ENCODE measurements at places on chromosomes 1 and 21.

DNA sequence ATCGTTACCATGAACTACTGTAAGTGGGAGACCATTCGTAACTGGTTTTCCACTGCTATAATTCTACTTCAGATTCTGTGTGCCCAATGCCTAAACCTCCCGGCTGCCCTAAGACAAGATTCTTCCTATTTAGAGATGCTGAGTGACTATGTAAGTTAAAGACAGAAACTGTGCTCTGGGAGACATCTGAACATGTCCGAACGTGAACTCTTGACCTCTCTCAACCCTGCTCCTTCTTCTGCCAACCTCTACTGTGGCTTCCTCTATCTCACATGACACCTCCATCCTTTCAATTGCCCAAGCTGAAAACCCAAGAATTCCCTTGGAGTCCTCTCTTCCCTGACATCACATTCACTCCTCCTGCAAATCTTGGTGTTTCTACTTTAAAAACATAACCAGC lies 182.9 kb downstream of the AKT3 start:
- no peak for DNase-seq

DNA sequence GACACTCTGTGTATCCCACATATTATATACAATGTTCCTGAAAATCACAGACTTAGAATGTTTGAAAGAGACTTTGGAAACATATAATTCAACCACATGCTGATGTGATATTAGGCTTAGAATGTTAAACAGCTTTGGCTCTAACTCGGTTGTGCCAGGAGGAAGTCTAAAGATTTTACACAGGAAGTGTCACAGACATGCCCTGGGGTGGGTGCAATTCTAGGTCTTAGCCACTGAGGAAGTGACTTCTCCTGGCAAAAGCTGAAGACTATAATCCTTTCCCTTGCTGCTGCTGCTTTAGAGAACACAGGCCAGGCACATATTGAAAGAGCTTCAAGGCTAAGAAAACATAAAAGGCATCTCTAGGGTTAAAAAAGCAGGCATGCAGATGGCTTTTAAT lies 51.0 kb downstream of the RPL5 start:
- no peak for DNase-seq

DNA sequence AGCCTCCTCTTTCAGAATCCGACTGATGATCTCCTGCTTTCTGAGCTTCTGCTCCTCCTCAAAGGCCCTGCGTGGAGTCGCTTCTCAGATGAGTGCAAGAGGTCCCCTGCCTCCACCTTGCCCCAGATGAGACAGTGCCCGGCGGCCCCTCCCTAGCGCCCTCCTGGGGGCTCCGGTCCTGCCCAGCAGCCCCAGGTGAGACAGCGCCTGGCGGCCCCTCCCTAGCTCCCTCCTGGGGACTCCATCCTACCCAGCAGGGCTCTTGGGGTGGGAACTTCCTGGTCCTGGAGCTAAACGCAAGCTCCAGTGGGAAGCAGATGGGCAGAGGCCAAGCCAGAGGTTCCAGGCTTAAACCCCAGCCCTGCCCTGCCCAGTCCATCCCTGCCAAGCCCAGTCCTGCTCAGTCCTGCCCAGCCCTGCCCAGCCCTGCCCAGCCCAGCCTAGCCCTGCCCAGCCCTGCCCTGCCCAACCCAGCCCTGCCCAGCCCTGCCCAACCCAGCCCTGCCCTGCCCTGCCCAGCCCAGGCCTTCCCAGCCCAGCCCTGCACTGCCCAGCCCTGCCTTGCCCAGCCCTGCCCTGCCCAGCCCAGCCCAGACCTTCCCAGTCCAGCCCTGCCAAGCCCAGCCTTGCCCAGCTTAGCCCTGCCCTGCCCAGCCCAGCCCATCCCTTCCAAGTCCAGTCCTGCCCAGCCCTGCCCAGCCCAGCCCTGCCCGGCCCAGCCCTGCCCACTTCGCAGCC lies 34.6 kb downstream of the CFAP74 start:
- no peak for DNase-seq

- no peak for DNase-seq
Measured at GRCh38 chr1:17861685-17862084, 106.6 kb downstream of the ACTL8 start.
